Activated CD8-positive, alpha-beta memory T cell treated with anti-CD3 and anti-CD28 coated beads for 4 hours (primary cell): ENCODE measurements at places on chromosomes 2 and 18.

- DNase-seq = no peak
Measured at GRCh38 chr2:201631041-201631440, 12.3 kb downstream of the TMEM237 start.

DNA sequence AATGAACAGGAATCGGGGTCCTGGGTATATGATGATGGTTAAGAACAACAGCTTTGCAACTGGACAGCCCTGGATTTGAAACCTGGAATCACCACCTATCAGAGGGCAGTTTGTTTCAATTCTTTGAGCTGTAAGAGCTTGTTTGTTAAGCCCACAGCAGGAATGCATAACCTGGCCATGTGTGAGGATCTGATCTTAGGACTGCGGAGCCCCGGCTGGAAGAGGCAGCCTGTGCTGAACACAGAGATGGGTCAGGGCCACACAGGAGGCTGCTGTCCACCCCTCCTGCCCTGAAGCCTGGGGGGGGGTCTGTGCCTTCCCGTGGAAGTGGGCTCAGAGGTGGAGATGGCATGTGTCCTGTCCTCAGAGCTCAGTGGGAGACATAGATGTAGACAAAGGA, 24.3 kb downstream of the TPO start:
- no peak for DNase-seq

GRCh38 chr2:19185086-19185485, 173.3 kb downstream of the OSR1 start:
- no peak for DNase-seq

DNA sequence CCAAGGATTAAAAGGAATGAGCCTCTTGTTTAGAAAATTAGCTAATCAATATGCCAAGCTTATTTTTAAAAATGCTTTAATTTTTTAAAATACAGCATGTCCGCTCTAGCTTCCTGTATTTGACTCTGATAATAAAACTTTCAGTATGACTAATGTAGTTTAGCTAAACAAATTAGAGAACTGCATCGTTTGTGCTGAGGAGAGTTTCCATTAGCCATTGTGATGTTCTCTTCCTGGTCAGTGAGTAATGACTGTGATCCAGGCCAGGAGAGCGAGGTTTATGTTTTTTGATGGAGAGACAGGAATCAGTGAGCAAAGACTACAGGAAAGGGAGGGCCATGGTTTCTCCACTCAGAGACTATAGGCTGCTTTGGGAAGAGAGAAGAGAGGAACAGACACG, 237.2 kb upstream of the ETAA1 start:
- no peak for DNase-seq

GRCh38 chr2:37856101-37856751, 68.9 kb upstream of the RMDN2 start:
- DNase-seq = no peak

- no peak for DNase-seq
Measured at GRCh38 chr2:53545604-53546003, 222.0 kb upstream of the CHAC2 start.

DNA sequence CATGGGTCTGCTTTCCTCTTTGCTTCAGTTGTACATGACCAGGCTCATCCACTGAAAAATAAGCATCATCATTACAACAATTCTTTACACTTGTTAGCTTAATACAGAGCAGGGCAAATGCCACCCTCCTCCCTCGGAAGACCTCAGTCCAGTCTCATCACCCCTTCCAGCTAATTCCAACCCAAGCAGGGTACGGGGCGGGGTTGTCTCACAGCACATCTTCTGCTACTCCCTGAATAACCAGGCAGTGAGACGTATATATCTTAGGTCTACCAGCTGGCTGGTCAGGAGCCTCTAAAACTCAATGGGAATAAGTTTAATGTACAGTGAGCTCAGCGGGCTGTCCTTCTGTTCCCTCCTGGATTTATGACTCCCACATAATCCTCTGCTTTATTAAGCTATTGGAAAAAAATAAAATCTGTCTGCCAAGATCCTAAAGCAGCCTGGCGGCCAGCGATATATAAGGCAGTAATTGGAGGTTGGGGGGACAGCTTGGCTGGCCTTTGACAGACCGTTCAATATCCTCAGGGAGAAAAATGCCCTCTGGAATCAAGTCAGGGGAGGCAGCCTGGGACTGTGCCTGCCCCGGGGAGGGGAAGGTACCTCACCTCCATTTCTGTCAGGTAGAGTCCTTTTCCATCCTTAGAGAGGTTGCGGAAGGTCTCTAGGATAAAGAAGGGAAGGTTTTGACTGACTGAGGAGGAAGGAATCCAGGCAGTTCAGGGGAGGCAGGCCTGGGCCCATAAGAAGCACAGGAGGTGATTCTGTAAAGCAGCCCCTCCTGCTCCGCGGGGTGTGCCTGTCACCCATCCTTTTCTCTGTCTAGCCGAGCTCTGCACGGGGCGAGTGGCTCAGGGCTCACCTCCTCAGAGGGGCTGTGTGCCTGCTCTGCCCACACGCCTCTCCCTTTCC, 76.3 kb downstream of the CAPN13 start:
- no peak for DNase-seq

DNA sequence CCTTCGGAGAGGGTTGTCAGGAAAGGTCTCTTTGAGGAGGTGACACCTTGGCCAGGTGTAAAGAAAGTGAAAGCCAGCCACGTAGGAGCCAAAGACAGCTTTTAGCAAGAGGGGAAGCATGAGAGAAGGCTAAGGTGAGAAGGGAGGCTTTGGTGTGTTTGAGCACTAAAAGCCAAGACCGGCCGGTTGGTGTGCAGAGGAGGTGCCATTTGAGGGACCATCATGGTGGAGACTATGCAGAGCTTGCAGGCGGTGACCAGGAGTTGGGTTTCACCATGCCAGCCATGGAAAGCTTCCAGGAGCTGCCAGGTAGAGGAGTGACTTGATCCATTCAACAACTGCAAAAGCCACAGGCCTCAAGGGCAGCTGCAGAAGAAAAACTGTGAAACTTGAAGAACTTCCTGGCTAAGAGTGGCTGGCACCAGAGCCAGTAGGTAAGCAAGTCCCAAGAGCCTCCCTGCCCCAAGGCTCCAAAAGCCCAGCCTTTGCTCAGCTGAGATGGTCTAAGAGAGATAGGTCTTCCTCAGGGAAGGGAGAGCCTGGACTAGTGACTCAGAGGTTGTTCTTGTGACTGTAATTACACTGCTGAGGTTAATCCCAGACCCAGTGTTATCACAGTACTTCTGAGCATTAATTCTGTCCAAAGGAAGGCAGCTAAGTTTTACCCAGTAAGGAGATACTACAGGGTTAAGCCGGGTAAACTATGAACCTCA, 319.0 kb downstream of the BCL11A start:
- DNase-seq = no peak

GRCh38 chr2:207071820-207072219, 93.9 kb downstream of the KLF7 start:
- no peak for DNase-seq

DNA sequence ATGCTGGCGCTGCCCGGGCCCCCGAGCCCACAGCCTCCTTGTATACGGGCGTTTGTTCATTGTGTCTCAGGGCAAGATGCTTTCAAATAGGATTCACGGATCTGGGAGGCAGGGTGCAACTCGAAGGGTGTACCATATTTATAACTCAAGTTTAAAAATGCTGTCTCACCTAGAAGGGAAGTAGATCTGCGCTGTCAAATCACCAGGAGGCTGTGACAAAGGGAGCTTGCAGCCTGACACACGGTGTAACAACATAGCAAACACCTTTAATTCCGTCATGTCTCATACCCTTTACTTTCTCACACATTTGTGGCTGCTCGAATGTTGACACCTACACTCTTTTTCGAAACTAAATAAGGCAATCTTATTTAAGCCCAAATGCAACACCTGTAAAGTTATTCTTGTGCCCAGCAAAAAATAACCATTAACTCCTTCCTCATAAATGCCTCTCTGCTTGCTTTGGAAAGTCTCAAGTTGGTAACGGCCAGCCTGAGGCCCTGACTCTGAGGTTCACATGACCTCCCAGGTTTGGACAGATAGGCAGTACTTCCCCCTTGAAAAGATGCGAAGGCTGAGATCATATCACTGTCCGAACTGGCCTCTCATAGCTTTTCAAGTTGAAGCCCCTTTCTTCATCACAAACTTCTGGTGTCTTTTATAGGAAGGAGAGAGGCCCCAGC, 11.6 kb downstream of the ZEB2 start:
- DNase-seq = no peak

- no peak for DNase-seq
Measured at GRCh38 chr2:230891064-230891463, 26.3 kb downstream of the ITM2C start.

DNA sequence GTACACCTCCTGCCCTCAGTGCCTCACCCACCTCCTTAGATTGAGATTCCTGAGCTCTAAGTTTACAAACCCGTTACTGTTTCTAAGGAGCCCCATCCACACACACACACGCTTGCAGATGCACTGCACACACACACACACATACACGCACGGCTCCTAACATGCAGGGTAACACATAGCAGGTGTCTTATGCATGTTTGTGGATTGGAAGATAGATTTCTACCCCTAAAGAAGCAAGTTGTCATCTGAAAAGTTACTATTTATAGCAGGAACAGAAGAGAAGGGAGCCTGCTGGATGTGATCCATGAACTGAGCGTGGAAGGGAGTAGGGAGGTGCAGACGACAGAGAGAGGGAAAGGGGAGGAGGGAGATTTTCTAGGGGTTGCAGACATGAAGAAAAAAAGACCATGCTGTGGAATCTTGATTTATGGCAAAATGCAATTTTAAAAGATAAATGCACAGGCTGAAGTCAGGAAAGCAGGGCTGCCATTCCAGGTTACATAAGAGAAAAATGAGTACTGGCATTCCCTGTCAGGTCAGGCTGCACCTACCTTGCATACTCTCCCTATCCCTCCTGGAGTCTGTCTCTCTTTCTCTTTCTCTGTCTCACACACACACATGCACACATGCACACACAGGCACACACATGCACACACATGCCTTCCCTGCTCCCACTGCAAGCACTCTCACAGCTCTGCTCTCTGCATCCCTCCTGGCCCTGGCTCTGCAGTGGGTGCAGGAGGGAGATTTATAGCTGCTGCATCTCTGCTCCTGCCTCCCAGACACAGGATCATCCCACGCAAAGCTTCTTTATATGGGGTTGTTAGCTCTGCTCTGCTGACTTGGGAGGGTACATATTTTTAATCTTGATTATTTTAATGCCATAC, 192.6 kb upstream of the MYT1L start:
- no peak for DNase-seq

- no peak for DNase-seq
Measured at GRCh38 chr2:232607011-232607410, 26.4 kb upstream of the EFHD1 start.

DNA sequence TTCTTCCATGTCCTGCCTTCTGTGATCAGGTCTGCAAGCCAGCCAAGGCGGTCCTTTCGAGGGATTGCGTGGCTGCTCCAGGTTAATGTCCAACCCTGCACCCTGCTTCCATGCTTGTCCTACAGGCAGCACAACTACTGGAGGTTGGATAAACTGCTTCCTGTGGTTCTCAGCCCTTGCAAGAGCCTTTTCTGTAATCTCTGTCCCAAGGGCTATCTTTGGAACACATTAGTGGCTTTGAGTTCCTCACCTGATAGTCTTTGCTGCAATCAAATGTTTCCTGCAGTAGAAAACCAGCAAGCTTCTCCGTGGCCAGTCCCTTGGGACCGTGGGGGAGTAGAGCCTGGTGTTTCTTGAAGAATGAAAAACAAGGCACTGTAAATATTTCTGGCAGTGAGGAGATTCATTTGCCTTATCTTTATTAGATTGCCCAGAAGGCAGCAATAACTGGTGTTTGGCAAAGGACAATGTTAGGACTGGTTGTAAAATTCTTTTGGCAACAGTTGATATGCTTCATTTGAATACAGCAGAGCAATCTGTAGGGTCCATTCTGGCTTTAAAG, 214.4 kb downstream of the FHOD3 start:
- DNase-seq = no peak

DNA sequence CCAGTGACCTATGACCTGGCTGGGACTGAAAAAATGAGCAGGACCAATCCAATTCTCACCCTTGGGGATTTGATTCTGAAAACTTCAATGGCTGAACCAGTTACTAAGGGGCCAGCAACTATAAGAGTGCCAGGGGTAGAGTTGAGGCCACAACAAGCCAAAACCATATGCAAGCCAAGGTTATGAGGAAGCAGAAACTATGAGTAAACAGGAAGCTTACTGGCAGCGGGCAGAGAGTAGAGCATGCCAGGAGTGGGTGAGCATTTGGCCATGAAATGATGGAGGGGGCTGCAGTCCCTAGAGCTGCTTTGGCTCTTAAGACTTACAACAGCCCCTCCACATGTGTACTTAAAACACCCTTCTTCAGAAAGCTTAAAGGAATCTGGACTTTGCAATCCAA, 82.4 kb downstream of the RBMS1 start:
- peak; percentile 25 for DNase-seq

DNA sequence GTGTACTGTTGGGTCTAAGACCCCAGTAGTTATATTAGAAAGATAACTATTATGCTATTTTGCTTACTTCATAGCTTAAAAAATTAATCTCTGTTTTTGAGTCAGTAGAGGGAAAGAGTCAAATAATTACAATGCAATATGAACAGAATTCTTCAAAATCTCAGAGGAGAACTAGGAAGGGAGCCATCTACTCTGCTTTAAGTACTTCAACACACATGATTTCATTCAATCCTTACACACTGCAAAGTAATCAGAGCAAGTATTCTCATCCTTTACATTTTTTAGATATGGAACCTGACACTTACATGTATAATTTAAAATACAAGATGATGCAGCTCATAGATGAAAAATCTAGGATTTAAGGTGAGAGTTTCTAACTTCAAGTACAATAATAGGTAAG, 27.7 kb downstream of the COL5A2 start:
- no peak for DNase-seq

DNA sequence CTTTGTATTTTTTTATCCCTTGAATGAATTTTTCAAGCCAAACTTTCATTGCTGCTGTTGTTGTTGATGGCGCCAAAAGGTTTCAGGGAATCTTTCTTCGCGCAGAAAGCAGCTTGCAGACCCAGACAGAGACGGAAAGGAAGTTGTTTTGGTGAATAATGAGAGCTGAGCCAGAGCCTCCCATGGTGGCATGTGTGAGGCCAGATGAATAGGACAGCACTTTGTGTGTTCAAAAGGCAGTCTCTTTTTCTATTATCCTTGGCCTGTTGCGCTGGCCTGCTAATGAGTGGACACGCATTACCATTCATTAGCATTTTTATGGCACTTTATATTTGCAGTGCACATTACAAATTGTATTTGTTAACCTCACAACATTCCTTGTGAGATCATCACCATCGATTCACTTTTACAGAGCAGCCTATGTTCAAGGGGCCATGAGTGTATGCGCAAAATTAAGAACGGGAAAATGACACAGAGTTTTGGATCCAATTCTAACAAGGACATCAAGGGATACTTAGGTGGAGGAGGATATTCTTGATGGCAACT, 754.7 kb downstream of the BCL11A start:
- DNase-seq = no peak

DNA sequence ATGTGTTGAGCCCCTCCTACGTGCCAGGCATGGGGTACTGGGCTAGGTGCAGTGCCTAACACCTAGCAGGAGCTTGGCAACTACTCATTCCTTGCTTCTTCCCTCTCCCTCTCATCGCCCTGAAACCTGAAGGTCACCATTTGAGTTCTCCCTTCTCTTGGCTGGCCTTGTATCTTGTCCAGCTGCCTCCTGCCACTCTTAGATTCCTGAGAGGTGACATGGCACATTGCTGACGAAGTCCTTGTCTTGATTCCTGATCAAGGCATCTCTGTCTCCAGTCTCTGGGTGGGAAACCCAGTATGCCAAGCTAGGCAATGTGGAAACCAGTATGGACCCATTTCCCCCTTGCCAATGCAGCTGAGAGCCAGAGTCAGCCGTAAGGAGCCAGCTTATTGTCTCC, 9.0 kb upstream of the EFR3B start:
- no peak for DNase-seq
